ENCODE measurements at places on chromosomes 3 and 15.

DNA sequence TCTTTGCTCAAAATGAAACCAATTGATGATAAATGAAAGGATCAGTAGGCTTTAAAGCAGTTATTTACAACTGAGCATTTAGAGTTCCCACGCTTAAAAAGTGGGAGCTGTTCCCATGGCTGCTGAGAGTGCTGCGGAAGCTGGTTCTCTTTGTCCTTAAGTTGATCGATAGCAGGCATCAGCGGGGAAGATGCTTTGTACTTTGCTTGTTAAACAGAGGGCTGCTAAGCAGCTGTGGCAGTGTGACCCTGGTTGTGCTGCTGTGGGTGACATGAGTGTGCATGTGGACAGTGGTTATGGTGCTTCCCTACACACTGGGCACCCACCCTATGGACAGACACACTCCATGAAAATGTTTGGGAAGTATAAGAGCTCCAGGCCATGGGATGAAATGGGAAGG, 96.3 kb downstream of the PTPRG start:
- DNase-seq: no peak

DNA sequence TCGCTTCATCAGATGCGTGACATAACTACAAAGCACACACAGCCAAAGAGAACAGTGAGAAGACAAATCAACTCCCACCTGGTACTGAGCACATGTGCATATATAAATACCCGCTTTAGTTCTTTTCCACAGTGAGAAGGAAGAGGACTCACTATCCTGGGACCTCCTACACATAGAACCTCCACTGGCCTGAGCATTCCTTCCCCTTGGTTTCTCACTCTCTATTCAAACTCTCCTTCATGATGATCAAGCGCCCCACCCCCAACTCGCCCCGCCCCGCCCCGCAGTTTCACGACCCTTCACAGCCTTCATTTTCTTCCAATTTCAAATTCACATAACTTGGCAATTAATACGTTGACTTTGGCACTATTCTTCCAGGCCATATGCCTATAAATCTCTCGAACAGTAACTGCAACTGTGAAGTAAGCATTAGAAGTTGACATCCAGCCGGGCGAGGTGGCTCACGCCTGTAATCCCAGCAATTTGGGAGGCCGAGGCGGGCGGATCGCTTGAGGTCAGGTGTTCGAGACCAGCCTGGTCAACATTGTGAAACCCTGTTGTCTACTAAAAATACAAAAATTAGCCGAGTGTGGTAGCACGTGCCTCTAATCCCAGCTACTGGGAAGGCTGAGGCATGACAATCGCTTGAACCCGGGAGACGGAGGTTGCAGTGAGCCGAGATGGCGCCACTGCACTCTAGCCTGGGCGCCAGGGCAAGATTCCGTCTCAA, 1.1 kb downstream of the RPS17 start:
- DNase-seq: peak; percentile 57

GRCh38 chr3:5126586-5126985, 4.5 kb downstream of the ARL8B start:
- peak; percentile 45 for DNase-seq

GRCh38 chr3:150411976-150412375, 3.9 kb downstream of the TSC22D2 start:
- peak; percentile 19 for DNase-seq

DNA sequence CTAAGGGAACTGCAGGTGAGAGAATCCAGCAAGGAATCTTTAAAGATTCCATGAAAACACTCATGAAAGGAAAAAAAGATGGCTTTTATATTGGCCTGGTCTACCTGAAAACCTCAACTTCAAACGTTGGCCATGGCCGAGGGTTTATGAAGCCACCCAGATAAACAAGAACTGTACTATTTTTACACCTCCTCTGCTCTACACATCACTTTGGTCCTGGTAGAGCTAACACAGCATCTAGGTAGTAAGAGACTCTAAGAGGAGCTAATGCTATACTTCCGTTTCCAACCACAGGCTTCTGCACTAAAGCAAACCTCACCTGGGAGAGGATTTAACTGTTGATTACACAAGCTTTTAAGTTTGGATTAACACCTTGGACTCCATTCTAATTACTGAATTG, 466.2 kb downstream of the FGF12 start:
- no peak for DNase-seq

DNA sequence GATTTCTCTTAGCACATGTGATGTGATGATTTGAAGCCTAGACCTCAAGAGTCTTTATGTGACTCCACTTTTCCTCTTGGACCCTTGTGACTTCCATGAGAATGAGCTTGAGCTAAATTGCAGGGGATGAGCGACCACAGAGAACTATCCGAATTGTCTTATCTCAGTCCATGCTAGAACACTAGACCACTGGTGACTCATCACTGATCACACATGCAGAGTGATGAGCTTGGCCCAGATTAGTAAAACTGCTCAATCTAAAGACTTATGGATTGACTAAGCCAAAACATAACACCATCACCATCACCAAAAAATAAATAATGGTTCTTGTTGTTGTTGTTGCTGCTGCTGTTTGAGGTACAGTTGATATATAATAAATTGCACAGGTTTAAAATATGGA, 114.1 kb upstream of the CFAP20DC start:
- no peak for DNase-seq

DNA sequence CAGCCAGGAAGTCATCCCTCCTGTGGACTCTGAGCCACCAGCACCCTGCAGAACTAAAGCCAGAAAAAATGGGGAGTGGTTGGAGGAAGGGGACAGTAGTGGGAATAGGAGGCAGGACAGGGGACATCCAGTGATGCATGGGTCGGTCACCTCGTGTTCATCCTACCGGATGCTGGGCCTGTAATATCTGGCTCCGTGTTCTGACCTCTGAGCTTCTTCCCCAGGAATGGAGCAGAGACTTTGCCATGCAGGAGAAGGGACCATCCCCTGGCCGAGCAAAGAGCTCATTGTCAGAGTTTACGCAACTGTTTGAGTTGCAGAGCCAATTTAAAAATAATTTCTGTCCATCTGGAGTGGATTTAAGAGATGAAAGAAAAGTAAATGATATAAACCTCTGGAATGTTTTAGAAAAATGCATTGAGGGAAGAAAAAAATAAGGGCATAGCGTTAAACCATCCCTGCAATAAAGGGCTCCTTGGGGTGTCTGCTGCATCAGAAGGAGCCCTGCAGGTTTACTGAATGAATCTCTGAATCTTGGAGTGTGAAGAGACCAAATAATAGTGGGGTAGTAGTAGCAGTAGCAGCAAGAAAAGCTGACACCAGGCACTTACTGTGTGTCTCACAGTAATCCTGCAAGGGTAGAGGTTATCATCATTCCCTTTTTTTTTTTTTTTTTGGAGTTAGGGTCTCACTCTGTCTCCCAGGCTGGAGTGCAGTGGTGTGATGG, 70.9 kb downstream of the AAGAB start:
- DNase-seq: no peak

- no peak for DNase-seq
These were observed 34.3 kb upstream of the NEO1 start for GRCh38 chr15:73017987-73018386.

DNA sequence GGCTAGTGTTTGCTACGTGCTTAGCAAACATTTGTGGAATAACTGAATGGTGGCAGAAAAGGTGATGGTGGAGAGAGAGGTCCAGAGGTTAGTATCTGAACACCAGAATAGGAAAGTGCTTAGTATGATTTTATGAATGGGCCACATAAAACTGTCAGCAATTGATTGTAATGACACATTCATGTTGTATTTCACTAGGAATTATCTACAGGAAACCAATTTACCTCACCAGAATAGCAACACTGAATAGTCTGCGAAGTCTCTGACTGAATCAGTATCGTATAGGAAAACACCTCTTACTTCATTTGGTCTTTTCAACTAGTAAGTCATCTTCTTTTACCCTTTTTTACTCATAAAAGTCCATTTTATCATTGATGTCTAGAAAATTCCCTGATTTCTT, 8.2 kb upstream of the ATP11B start:
- no peak for DNase-seq

- peak; percentile 31 for DNase-seq
These were observed 1.3 kb upstream of the ACKR2 start for GRCh38 chr3:42807929-42808328.

- DNase-seq: no peak
These were observed 15.5 kb upstream of the MRPS22 start for GRCh38 chr3:139328356-139328755.

GRCh38 chr15:77225646-77226045, 154.7 kb upstream of the TSPAN3 start:
- no peak for DNase-seq

DNA sequence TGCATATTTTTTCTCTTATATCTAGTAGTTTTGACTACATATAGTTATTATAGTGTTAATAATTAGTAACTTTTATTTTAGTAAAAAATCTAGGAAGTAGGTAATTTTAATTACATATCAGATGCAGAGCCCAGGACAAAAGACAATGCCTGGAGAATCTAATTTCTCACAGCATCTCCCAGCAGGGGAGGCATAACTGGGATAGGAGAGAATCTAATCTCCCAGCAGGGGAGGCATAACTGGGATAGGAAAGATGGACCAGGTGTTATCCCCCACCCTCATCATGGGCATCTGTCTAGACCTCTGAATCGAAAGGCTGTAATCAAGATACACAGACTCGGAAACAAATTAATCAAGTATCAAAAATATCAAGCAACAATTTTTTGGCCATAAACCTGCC, 58.2 kb downstream of the OSTN start:
- no peak for DNase-seq

- no peak for DNase-seq
These were observed 30.0 kb downstream of the NBEAL2 start for GRCh38 chr3:47009225-47010110.

- no peak for DNase-seq
These were observed 1006.7 kb upstream of the ALCAM start for GRCh38 chr3:104360038-104360437.

- DNase-seq: peak; percentile 73
These were observed 14.7 kb downstream of the PPARG start for GRCh38 chr3:12303534-12303933.

GRCh38 chr15:29034151-29034550, 148.4 kb downstream of the APBA2 start:
- no peak for DNase-seq

DNA sequence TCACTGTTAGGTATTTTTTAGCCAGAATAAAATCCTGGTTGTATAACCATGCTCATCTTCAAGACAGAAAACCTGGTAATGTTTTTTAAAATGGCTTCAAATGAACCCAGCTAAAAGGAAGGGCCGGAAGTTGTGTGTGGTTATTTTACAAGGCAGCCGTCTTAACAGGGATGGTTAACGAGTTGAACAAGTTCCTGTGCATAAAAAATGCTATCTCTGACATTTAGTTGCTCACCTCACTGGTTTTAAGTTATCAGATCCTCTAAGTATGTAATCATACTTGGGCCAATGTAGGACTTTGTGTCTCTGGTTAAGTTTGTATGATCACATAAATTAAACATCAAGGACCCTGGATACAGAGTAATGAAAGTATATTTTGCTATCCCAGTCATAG, 2.1 kb downstream of the ATP11B start:
- DNase-seq: peak; percentile 74

DNA sequence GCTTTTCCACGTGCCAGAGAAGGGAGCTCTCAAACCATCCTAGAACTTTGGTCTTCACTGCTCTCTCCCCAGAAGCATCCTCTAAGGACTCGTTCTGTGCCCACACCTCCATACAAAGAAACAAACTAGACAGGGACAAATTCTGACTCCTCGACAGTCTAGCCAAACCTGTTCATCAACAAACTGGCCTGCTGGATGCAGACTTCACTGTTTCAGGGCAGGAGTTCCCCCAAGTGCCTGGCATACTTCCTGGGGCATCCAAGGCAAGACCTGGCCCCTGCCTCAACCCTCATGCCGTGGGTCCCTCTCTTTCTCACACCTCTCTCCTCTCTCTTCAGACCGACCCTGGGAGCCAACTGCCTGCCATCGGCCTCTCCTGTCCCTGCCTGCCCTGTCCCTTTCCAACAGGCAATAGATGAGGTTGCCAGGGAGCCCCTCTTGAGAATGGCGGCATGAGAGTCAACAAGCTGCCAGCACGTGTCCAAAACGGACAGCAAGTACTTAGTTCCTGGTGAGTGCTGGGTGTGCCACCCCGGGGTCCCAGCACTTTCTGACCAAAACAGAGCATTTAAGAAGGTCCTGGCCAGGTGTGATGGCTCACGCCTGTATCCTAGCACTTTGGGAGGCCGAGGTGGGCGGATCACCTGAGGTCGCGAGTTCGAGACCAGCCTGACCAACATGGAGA, 79.1 kb upstream of the HES1 start:
- no peak for DNase-seq

GRCh38 chr3:5140839-5141238, 18.7 kb downstream of the ARL8B start:
- DNase-seq: no peak

DNA sequence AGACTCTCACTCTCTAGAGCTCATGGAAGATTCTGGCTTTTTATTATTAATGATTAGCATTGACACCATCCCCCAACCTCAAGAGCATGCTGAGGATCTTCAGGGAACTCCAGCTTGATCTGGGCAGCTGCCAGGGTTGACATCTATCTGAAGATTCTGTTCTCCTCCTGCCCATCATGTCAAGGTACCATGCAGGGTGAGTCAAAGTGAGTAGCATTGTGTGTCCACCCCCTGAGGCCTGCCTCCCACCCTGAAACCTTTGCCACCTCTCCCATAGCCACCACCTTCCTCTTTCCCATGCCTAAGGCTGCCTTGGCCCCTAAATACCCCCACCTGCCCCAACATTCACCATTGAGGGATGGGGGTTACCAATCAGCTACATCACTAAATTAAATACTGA, 70.1 kb upstream of the SLCO3A1 start:
- DNase-seq: no peak

DNA sequence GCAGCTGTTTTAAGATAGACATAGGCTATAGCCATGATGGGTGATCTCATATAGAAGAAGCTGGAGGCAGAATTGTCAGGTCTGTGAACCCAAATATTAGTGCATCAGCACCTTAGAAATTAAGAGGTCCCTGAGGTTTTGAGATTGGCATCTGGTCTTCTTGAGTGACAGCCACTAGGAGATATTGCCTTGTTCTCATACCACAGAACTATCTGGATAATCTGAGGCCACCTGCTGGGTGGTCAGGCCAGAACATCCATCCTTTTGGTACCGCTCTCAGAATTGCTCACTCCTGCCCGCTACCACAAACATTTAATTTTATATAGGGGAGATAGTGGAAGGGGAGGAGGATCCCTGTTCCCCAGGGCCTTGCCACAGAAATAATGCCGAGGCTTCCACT, 210.6 kb upstream of the ZPLD1 start:
- DNase-seq: peak; percentile 36

DNA sequence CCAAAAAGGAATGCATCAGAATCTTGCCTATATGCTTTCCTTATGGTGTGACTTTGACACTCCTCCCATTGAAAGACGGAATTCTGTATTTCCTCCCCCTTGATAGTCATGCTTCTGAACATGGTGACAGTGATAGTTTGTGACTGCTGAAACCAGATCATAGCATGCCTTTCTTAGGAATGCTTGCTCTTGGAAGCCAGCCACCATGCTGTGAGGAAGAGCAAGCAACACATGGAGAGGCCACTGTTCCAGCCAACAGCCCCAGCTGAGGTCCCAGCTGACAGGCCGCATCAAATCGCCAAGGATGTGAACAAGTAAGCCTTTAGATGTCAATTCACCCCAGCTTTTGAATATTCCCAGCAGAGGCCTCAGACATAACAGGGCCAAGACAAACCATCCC, 100.1 kb downstream of the IGF2BP2 start:
- DNase-seq: no peak

- DNase-seq: no peak
These were observed 99.3 kb upstream of the ALDH1A3 start for GRCh38 chr15:100780208-100780800.

All from RKO (cell line).